ENCODE measurements at places on chromosomes 3 and 15.
A peak's percentile ranks its signal among the peaks of the same experiment; 100 is the strongest.

DNA sequence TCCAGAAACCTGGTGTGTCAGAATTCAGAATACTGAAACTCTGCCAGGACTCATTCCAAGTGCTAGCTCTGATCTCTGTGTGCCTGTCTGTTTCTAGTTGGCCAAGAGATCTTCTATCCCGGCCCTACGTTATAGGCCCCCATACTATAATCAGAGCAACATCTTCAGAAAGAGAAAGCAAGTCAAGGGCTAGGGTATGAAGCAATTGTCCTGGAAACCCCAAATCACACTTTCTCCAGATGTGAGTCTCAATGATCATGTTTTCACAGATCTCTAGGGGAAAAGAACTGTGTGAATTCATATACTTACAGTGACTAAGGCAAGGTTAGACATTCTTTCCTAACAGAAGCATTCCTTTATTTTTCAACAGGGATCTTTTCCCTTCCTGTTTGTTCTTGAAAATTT is 309.7 kb downstream of the SLC9A9 start:
- H3K4me1 ChIP-seq: peaks cover 12% of the 10 kb centered on the region
- H3K36me3 ChIP-seq: no peaks in the 10 kb centered on the region
- DNase-seq: no peak
- no peak overlapping the region for H3K27ac ChIP-seq
- H3K27me3 ChIP-seq: no peaks in the 10 kb centered on the region

GRCh38 chr3:135895106-135895733 is 70.3 kb upstream of the PPP2R3A start:
- no peaks in the 10 kb centered on the region for H3K36me3 ChIP-seq
- H3K27me3 ChIP-seq: no peaks in the 10 kb centered on the region
- H3K4me1 ChIP-seq: no peaks in the 10 kb centered on the region
- no peak overlapping the region for H3K27ac ChIP-seq
- DNase-seq: peak; percentile 55
- H3K4me3 ChIP-seq: no peak overlapping the region

DNA sequence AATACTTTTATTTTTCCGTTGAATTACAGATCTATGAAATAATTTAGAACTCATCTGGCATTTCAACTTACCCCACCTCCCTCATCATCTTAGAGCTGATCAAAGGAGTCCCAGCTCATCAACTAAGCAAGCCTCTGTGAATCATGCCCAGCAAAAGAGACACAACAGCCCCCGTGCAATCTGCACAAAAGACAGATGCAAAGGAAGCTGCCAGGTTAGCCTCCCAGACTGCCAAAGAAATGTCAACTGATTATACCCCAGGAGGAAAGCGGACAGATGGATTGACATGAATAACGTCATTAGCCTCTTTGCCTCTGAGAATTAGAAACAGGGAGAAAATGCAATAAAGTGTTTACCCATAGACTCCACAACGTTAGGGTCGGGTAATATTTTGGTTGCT is 75.0 kb downstream of the GABRB3 start:
- H3K27ac ChIP-seq: no peak overlapping the region
- H3K36me3 ChIP-seq: no peaks in the 10 kb centered on the region
- no peaks in the 10 kb centered on the region for H3K27me3 ChIP-seq
- no peak for DNase-seq

GRCh38 chr15:81054236-81054635 is 53.5 kb downstream of the TLNRD1 start:
- H3K27ac ChIP-seq: no peak overlapping the region
- H3K36me3 ChIP-seq: no peaks in the 10 kb centered on the region
- H3K4me1 ChIP-seq: peaks cover 8% of the 10 kb centered on the region
- H3K4me3 ChIP-seq: no peak overlapping the region

- H3K4me1 ChIP-seq: no peaks in the 10 kb centered on the region
- no peak for DNase-seq
- no peak overlapping the region for H3K4me3 ChIP-seq
- H3K27me3 ChIP-seq: peaks cover 4% of the 10 kb centered on the region
- H3K36me3 ChIP-seq: no peaks in the 10 kb centered on the region
- no peak overlapping the region for H3K27ac ChIP-seq
Observed at GRCh38 chr15:78209646-78210348, 24.6 kb downstream of the ACSBG1 start.
